ENCODE measurements at places on chromosomes 12 and 14. TPM values are rescaled to one million over a fixed set of nuclear protein-coding genes. Genes with fewer than 3 reads are reported as not detected.

DNA sequence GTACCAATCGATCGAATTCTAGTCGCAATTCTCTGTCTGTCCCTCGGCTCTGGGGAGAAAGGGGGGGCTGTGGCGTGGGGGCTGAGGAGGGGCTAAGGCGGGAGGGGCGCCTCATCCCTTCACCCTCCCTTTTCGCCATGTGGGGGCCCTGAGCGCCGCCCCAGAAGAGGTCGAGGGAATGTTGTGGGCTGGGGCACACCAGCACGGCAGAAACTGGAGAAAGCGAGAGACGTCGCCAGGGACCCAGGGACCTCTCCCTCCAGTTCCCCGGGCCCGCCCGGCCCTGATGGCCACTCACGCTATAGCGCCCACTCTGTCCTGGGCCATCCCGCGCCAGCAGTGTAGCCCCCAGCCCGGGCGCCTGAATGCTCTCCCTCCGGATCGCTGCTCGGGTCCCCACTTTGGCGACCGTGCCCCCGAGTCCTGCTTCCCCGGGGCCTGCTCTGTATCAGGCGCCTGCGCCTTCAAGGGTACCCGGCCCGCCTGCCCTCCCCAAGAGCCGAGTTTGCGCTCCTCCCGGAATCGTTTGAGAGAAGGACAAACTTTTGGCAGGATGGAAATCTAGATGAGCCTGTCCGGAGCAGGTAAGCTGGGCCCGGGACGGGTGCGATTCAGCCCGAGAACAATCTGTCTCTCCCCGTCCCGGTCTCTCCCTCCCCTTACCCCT, 62.6 kb downstream of the SMUG1 start:
- no peak for DNase-seq

Gene DBX2
- total RNA-seq = not detected

Gene REC8
- 23.6 TPM for total RNA-seq

DNA sequence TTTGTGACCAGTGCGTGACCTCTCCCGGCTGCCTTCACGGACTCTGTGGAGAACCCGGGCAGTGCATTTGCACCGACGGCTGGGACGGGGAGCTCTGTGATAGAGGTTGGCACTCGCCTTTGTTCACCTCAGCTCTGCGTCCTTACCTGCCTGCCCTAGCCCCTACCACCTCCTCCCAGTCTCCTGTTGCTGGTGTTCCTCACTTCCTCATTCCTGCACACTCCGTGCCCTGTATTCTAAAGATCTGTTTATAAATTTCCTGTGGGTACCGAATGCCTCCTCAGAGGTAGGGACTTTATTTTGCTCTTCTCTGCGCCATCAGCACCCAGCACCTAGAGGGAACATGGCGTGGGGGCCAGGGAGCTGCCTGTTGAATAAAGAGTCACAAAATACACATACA, 2.3 kb downstream of the DLK1 start:
- DNase-seq = no peak

DNA sequence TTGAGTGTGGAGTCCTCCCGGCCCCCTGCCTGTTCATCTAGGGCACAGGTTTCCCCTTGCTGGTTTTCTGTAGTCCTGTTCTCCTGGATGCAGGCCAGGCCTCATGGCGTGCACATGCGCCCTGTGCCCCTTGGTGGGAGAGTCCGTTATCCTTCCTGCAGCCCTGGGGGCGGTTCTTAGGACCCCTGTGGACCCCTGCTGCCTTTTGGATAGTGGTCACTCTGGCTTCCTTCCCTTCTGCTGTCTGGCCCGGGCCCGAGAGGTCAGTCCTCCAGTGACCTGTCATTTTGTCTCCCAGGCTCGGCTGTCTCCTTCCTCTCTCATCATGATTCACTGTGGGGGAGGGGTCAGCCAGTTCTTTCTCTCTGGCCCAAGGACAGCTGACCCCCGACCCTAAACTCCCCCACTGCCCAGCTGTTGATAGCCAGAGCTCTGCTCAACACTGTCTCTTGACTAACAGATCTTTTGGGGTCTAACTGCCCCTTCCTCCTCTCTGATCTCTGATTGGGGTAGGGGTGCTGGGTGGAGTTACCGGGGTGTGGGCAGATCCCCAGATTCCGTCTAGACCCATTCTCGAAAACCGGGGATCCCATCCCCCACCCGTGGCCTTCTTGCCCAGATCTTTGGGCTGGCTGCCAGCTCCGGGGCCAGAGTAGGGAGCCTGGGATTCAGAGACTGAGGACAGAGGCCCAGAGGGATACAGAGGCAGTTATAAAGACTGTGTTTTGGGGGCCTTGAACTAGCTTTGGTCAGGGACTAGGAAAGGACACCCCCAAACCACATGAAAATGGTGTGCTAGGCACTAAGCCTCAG, 7.0 kb downstream of the CCND2 start:
- DNase-seq = no peak

Gene TEX52
- total RNA-seq = not detected

GRCh38 chr14:64764641-64765520, 60.7 kb downstream of the PLEKHG3 start:
- no peak for DNase-seq

- DNase-seq = no peak
These were observed 44.4 kb downstream of the UBE3B start for GRCh38 chr12:109521831-109522230.

GRCh38 chr14:100824091-100824551, 1.8 kb upstream of the MEG3 start:
- DNase-seq = no peak

- DNase-seq = no peak
These were observed 4.2 kb upstream of the LIN7A start for GRCh38 chr12:80941916-80942315.

Gene EGLN3
- 11.4 TPM for total RNA-seq

Gene KLHL28
- total RNA-seq = 9.6 TPM

Gene CDK2
- 18.0 TPM for total RNA-seq

DNA sequence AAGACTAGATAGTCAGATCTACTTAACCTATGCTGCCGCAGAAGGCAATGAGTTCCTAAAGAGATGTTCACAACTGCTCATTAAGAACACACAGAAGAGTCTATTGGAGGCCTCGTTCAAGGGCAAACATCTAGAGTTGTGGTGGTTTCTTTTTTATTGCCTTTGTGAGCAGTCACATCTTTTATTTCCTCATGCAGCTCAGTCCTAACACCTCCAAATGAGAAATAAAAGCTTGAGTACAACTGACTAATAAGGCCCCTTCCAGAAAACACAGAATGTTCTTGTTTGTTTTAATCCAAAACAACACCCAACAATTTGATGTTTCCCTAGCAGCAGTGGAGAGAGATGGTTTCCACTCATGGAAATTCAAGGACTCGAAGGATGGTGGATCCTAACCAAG, 123.5 kb upstream of the NOS1 start:
- DNase-seq = no peak
